ENCODE measurements at places on chromosomes 13 and 19. TPM values are rescaled to one million over a fixed set of nuclear protein-coding genes. Genes with fewer than 3 reads are reported as not detected.

GRCh38 chr13:113969973-113970611 is 3.8 kb downstream of the C13orf46 start:
- peak; percentile 43 for DNase-seq

- no peak for DNase-seq
These were observed 28.9 kb downstream of the SOX21 start for GRCh38 chr13:94683409-94683808.

GRCh38 chr13:93771227-93771626 is 544.6 kb downstream of the GPC6 start:
- no peak for DNase-seq

The USHBP1 gene
- 12.8 TPM for total RNA-seq

DNA sequence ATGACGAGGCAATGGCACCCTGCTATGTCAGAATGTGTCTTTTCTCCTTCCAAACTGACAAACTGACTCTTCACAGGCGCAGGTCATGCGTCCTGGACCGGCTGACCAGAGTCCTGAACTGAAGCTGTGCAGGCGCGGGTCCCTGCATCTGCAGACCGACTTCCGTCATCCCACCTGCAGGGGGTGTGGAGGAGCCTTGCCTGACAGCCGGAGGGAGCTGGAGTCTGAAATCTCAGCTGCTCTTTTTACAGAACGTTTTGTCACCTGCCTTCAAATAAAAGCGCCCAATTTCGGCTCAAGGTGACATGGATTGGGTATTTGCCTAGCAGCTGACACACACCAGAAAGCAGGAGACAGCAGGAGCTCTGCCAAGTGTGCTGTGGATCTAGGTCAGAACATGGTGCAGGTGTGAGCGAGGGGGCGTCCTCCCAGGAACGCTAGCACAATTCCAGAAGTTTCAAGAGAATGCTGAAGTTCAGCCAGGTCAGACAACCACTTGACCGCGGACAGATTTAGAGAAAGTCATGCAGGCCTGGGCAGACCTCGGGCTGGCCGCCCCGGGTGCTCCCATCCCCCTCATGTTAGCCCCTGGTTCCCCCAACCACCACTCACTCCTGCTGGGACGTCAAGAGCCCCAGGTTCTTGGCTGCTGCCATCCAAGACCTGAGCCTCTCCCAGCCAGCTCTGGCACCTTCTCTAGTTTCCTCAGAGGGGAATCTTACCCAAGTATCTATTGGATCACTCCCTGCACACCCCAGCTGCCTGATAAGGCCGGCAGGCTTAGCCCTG is 32.8 kb downstream of the ELL start:
- no peak for DNase-seq

GRCh38 chr13:26697069-26697955 is 63.3 kb downstream of the GPR12 start:
- DNase-seq = no peak

DNA sequence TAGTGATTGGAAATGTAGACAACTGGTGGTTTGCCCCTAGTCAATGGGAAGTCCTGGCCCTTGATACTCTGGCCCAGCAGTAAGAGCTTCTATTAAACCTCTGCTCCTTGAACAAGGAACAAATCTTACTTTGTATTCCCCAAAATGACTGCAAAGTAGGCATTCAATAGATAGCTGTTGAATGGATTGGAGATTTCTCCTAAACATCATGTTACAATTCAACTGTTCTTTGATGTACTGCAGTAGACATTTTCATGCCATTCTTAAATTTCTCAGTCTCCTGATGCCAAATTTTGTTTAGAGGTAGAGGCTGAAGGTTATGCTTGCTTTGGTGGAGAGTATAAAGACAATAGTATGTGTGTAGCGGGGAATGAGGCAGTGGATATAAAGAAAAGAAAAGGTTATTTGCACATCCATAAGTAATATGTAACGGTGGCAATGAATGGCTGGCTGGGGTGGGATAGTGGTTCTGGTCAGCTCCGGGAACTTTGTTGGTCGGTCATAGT is 12.8 kb downstream of the MIR17HG start:
- DNase-seq = no peak

GRCh38 chr19:45222724-45223123 is 22.5 kb downstream of the EXOC3L2 start:
- DNase-seq = no peak

DNA sequence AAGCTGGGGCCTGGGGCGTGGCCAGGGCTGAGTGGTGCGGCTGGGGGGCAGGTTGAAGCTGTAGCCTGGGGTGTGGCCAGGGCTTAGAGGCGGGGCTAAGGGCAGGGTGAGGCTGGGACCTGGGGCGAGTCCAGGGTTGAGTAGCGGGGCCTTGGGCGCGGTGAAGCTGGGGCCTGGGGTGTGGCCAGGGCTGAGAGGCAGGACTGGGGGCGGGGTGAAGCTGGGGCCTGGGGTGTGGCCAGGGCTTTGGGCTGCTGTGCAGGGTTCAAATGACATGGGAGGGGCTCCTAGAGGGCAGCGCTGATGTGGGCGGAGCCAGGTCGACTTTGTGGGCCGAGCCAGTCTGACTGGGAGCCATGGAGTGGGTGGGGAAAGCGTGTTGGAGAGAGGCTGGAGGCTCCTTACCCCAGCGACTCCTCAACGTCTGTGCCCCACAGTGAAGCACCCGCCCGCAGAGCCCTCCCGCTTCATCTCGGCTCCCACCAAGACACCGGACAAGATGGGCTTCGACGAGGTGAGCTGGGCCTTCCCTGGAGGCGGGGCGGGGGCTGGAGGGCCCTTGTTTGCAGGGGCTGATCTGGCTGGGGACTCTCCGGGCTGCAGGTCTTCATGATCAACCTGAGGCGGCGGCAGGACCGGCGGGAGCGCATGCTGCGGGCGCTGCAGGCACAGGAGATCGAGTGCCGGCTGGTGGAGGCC is 21.5 kb downstream of the COLGALT1 start:
- peak; percentile 70 for DNase-seq

The ZNF813 gene
- 4.0 TPM for total RNA-seq

- DNase-seq = no peak
These were observed 163.6 kb downstream of the SPRY2 start for GRCh38 chr13:80177327-80177726.

The MED26 gene
- 8.0 TPM for total RNA-seq

DNA sequence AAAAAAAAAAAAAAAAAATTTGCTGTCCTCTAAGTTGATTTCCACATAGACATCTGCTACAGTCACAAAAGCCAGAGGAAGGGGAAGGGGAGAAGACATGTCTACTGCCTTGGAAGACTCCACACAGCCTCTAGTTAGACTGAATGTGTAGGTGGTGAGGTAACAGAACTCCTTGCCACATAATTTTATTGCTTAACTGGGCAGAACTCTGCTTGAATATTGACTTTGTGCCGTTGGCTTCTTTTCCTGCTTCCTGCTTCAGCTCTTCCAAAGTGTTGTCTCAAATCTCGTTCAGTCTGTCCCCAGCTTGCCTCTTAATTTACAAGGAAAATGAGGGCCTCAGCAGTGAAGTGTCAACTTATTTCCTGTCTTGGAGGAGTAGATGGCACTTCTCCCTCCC is 37.1 kb downstream of the ESD start:
- no peak for DNase-seq

The FFAR2 gene
- 2.0 TPM for total RNA-seq

- no peak for DNase-seq
These were observed 256.1 kb downstream of the DACH1 start for GRCh38 chr13:71610876-71611275.

- DNase-seq = no peak
These were observed 96.6 kb downstream of the UBL3 start for GRCh38 chr13:29753618-29754472.

- no peak for DNase-seq
These were observed 60.3 kb downstream of the ERCC5 start for GRCh38 chr13:102905905-102906771.

DNA sequence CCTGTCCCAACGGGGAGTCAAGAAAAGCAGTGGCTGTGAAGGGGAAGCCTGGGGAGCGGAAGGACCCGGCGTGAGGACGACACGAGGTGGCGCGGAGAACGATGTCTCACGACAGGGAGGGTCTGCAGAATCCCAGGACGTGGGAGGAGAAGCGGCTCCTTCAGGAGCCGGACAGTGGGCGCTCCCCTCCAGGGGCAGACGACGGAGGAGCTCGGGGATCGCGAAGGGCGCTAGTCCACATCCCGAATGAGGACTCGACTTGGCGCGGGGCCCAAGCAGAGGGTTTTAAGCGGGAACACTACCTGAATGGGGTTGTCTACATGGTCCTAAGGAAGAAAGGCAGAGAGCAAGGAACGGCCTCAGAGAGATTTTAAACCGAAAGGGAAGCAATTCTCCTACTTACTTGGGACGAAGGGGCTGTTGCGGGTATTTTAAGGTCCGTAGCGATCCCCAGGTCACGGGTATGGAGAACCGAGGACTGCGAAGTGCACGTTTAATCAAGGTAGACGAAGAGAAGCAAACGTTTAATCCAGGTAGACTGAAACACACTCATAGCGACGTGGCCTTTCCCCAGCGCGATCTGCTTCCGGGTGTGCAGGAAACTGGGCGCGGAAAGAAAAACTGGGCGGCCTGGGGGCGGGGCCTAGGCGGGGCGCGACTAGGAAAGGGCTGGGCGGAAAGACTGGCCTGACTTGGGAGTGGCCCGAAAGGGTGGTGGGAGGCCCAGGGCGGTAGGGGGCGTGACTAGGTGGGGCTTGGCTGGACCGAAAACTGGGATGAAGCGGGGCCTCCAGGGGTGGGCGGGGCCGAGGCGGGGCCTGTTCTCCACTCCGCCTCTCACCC is at the start of gene ZNF841:
ZNF841 (minus strand) TSS at position 594 of the 843 bp plus-strand sequence. CDS start 10,964 bp downstream, outside the sequence.
- peak; percentile 99 for DNase-seq

All from aorta (tissue), 5 donors.